Posterior cingulate gyrus (tissue), 11 donors: ENCODE measurements at places on chromosomes 16 and 17.
A peak's percentile ranks its signal among the peaks of the same experiment; 100 is the strongest.

- DNase-seq = no peak
Measured at GRCh38 chr17:64787921-64788271, 125.8 kb upstream of the SMURF2 start.

GRCh38 chr17:15651583-15652110, 32.1 kb upstream of the FBXW10B start:
- DNase-seq = peak; percentile 80

DNA sequence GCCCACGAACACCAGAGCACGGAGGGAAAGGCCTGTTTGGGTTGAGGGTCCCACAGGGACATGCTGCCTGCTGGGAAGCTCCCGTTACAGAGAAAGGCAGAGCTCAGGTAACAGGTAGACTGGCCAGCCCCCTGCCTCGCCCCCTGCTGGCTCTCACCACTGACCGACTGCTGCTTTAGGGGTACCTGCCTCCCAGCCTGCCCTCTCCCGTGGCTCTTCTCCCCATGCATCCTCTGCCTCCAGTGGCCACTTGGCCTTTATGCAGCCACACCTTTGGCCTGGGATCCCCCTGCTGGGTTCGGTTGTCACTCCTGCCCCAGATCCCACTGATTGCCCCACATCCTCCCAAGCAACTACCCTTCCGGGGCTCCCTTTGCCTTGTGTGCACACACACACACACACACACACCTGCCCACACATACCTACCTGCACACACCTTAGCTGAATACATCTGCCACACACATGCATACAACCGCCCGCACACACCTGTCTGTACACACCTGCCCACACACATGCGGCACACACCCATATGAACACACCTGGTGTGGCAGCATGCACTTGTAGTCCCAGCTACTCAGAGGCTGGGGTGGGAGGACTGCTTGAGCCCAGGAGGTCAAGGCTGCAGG, 7.1 kb downstream of the MCRIP1 start:
- no peak for DNase-seq

GRCh38 chr17:74024871-74025531, 178.5 kb upstream of the RPL38 start:
- no peak for DNase-seq

DNA sequence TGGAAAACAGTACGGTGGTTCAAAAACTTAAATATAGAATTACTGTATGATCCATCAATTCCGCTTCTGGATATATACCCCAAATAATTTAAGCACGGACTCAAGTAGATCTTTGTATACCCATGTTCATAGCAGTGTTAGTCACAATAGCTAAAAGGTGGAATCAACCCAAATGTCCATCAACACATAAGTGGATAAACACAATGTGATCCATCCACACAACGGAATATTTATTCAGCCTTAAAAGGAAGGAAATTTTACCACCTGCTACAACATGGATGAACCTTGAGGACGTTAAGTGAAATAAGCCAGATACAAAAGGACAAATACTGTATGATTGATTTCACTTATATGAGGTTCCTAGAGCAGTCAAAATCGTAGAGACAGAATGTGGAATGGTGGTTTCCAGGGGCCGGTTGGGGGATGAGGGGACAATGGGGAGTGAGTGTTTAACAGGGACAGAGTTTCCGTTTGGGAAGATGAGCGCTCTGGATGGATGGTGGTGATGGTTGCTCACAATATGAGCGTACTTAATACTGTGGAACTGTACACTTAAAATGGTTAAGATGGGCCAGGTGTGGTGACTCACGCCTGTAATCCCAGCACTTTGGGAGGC, 5.4 kb upstream of the RNF222 start:
- no peak for DNase-seq

DNA sequence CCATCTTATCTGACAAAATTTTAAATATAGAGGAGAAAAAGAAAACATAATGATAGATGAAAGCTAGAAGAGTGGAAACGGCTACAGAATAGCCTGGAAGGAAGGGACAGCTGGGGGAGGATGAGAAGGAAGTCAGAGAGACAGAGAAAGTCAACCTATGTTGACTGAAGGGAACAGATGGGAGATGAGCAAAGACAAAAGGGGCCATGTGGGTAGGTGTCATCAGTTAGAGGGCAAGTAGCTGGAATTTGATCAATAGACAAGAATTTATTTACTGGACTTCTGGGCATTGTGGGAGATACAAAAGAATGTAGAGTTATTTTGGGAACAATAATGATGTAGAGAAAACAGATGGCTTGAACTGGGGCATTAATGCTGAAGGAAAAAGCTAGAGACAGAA, 194.4 kb downstream of the ANKFN1 start:
- no peak for DNase-seq

- peak; percentile 33 for DNase-seq
Measured at GRCh38 chr17:18031955-18032354, 7.0 kb downstream of the ATPAF2 start.

DNA sequence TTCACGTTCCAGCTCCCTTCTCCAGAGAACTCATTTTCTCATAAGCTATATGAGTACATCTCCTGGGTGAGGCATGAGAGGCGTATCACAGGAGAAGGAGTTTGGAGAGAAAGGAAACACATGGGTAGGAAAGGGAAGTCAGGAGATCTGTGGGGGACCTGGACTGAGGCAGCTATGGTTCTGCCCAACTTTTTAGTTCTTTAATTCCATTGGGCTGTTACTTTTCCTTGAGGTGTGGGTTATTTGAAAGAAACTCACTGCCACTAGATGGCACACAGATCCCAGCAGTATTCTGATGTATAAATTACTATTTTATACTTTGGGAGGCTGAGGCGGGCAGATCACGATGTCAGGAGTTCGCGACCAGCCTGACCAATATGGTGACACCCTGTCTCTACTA, 63.6 kb downstream of the NUP93 start:
- no peak for DNase-seq

- DNase-seq = no peak
Measured at GRCh38 chr16:4649744-4650442, 25.3 kb downstream of the MGRN1 start.

- DNase-seq = no peak
Measured at GRCh38 chr16:10090816-10091215, 91.4 kb downstream of the GRIN2A start.

- no peak for DNase-seq
Measured at GRCh38 chr17:71334048-71334751, 786.6 kb upstream of the SOX9 start.

DNA sequence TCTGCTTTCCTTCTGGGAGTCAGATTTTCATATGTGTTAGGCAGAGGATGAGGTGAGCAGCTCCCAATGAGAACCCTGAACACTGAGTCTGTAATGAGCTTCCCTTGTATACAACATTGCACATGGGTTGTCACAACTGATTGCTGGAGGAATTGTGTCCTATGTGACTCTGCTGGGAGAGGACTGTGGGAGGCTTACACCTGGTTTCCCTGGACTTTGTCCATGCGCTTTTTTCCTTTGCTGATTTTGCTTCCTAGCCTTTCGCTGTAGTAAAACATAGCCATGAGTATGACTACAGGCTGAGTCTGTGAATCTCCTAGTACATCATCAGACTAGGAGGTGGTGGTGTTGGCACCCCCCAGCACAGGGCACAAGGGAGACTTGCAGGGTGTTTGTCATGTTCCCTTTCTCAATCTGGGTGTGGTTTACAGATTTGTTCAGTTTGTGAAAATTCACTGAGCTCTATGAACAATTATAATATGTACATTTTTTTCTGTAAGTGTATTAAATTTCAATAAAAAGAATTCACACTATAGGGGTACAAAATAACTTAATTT, 1.7 kb upstream of the PLK1 start:
- DNase-seq = no peak

DNA sequence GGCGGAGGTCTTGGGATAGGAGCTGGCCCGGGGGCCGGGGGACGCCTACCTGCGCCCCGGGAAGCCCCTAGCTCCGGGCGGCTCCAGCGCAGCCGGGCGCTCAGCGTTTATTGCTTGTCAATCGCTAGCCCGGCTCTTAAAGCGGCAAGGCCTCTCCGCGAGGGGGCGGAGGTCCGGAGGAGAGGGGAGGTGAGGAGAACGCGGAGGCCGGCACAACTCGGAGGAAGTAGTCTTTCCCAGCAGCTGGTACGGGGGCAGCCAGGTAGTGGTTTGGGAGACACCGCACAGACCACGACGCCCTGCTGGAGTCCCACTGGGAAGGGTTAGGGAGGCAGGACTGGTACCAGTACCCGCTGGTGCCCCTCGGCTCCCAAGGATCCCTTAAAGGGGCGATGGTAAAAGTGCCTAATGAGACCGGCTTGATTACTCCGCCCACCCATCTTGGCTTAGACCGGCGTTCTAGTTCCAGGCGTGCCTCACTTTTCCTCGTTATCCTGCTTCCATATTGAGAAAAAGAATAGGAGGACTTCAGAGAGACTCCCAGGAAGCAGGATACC, at the start of gene MPP2:
MPP2 (minus strand) TSS at position 112 of the 557 bp plus-strand sequence. CDS start 3,076 bp downstream, outside the sequence.
- peak; percentile 97 for DNase-seq

- no peak for DNase-seq
Measured at GRCh38 chr16:29777576-29778350, at the start of gene ZG16. Gene ZG16, plus strand, starts transcription at chr16:29778256. Its CDS starts 1,011 bp downstream, at chr16:29779267.

DNA sequence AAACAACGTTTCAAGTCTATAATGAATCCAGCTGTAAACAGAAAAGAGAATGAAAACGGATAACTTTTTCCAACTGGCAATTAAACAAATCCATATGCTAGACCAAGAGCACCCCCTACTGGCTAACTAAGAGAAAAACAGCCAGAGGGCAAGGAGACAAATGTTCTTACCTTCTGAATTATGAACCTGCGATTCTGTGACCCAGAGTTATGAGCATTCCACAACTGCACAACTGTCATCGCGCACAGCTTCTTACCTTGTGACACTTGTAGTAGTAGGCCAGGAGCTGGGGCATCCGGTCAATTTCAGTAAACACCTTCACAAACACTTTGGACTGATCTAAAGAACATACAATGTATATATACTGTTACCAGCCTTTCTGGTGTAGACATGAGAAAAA, 18.6 kb downstream of the COG7 start:
- DNase-seq = no peak

DNA sequence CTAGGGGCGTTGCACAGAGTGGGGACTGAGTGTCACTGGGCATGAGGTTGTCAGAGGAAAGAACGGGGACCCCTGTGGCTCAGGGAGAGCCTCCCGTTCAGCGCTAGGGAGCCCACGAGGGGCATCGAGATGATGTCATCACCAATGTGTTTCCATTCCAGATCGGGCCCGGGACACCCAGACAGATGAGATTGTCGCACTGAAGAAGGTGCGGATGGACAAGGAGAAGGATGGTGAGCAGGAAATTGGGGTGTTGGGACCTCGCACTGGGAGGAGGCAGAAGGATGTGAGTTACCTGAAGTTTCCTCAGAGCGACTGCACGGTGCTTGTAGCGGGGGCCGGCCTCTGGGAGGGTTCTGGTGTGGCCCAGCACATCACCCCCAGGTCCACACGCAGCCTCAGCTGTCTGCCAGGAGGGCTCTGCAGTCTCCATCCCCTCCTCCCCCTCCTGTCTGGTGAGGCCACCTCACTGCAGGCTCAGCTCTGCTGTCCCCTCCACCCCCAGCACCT, 4.0 kb downstream of the CDK10 start:
- DNase-seq = no peak

DNA sequence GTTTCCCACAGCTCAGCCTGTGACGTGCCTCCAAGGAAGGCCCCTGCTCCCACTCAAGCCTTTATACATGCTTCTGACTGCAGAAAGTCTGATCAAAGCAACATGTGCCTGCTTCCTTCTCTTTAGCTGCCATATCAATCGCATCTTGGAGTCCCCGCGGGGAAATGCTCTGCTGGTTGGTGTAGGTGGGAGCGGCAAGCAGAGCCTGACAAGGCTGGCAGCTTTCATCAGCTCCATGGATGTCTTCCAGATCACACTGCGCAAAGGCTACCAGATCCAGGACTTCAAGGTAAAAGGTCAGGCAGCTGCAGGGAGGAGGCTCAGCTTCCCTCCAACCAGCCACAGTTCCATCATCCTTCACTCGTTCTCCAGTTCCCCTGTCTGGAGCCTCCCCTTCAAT, 189.7 kb downstream of the ZNF18 start:
- no peak for DNase-seq

- DNase-seq = no peak
Measured at GRCh38 chr17:49471769-49472168, 23.3 kb upstream of the NGFR start.

DNA sequence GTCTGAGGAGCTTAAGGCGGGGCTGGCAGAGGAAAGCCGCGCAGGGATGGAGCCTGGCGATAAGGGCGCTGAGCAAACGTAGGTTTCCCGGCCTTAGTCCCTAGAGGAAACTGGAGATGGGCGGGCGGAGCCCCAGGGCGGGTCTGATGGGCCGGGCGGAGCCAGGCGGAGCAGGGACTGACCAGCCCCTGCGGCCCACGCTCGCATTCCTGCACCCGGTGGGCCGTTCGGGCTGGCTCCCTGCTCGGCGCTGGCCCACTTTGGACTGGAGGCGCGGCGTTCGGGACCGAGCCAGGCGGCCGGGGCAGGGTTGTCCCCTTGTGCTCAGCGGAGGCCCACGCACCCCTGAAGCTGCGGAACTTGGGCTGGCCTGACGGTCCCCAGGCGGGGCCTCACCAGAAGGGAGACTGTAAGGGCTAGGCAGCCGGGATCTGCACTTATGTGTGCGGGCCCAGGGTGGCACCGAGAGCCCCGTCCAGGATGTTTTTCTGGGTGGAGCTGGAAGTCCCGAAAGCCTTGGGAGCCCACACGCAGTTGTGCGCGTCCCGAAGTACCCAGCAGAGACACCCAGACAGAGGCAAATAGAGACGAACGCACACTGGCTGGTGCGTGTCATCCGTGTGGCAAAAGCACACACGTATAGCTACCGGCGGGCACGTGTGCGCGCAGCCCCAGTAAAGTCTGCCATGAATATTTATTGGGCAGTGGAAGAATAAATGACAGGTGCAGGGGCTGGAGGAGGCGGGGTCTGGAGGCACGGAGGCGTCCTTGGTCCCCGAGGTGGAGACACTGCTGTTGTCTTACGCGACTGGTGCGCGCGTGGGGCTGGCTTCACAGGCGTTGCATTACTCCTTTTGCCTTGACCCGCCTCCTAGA, 1.4 kb downstream of the PYDC1 start:
- peak; percentile 87 for DNase-seq

DNA sequence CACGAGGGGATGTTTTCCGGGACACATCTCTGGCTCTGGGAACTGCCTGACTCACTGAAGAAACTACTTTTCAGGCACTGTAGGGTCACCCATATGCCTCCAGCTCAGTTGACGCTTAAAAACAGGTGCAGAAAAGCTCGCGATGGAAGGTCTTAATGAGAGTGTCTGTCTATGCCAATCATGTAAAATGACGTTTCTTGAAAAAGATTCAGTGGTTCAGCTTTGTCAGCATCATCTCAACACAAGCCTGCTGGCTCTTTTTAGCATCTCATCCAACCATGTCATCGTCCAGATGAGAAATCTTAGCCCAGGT, 27.5 kb downstream of the OR1D5 start:
- no peak for DNase-seq

DNA sequence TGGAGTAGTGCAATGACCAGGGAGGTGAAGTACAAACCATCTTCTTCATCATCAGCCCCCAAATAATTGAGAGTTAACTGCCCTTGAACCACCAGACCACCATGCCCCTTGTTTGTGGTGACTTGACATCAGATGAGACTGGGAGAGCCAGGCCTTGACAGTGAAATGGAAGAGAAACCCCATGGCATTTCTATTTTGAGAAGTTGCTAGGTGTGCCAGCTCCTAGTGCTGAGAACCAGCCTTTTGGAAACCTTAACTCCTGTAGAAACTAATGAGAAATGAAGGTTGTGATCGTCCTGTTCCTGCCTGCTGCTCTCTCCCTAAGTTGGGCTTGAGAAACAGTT, 2.8 kb downstream of the TMEM94 start:
- no peak for DNase-seq

- DNase-seq = no peak
Measured at GRCh38 chr17:280901-281300, 71.7 kb downstream of the RPH3AL start.

GRCh38 chr17:53818271-53818670, 4.5 kb upstream of the KIF2B start:
- DNase-seq = no peak
